ENCODE measurements at places on chromosomes 6 and 20.

DNA sequence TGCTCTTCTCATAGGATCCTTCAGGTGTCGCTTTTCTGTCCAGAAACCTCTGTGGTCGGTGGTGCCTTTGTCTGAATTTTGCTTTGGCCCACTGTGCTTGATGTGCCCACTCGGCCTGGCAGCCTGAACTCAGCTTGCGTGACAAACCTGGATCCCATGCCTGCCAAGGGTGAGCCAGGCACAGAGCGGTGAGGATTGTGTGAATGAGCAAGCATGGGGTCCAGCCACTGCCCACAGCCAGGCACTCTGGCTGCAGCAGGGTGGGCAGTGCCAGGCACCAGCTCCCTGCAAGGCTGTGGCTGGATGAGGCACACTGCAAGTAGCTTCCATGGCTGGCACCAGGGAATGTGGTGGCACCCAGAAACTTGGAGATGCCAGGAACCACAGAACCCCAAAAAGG lies 110.3 kb downstream of the THEMIS start:
- DNase-seq = no peak

DNA sequence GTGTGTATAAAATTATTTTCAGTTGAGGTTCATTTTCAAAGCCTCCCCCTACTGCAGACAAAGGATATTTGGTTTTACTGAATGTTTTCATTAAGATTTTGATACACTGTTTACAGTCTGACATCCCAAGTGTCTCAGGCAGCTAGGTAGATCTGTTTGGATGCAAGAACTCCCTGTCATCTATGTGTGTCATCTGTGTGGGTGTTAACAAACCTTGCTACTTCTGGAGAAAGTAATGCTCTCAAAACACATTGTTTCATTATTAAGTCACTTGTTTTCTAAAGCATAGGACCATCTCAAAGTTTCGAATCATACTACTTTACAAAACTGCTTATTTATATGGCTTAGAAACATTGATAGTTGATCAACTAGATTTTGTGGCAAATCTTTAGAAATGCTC lies 114.5 kb upstream of the TMEM170B start:
- no peak for DNase-seq

DNA sequence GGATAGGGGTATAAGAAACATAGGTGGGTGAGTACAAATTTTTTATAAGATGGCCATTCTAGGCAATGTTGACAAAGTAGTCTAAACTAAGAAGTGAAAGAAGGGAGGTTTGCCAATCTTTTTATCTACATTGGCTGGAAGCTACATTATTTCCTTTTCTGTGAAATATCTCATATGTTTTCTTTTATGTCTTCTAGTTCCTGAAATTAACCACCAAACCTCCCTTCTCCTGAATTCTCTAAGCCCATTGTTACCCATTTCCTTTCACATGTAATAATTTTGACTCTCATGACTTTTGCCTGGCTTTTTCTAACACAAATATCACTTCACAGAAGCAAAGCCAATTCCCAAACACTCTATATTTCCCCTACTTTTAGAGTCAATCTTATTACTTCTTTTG lies 496.2 kb upstream of the JAG1 start:
- DNase-seq = no peak

- no peak for DNase-seq
Observed at GRCh38 chr6:105587349-105588122, 184.7 kb upstream of the PREP start.

DNA sequence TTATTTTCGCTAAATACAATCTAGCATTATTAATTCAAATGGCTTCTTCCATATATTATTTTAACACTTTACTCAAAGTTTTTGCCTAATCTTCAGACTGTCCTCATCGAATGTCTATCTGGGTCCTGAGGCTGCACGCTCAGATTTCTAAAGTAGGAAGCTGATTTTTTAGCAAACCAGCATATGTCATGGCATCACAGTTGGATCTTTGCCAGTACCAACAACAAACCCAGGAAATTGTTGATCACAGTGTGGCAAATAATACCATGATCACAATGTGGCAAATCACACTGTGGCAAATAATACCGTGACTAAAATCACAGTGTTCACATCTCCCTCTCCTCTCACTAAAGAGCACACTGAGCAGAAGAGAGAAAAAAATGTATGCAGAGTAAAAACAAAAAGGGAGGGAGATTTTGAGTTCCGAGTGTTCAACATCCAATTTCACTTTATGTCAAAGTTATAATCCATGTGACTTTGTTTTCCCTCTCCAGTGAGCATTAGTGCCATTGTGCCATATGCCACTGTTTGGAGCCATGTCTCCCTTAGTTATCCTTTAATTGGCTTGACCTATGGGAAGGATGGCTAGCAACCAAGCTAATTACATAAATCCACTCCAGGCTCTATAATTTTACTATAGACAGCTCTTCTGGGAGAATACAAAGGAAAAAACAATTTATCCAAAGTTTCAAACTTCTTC lies 1059.6 kb downstream of the HACE1 start:
- no peak for DNase-seq

- no peak for DNase-seq
Observed at GRCh38 chr6:140236732-140237131, 862.3 kb upstream of the CITED2 start.

DNA sequence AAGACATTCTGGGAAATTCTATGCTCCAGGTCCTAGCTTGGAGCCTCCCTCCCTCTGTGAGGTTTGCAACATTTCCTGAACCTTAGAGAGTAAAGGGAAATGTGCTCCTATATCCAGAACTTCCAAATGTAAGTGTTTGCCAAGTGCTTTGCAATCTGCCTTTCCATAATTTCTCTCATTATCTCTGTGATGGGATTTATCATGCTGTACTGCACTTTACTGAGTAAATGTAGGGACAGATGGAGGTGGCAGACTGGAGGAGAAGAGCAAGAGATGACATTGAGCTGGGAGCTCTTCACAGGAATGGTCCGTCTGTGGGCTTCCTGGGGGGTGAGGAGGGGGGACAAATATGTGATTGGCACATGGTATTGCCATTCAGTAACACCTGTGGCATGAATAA lies 184.3 kb downstream of the SOX4 start:
- DNase-seq = no peak

GRCh38 chr6:23420659-23421350 lies 705.2 kb upstream of the NRSN1 start:
- DNase-seq = no peak

DNA sequence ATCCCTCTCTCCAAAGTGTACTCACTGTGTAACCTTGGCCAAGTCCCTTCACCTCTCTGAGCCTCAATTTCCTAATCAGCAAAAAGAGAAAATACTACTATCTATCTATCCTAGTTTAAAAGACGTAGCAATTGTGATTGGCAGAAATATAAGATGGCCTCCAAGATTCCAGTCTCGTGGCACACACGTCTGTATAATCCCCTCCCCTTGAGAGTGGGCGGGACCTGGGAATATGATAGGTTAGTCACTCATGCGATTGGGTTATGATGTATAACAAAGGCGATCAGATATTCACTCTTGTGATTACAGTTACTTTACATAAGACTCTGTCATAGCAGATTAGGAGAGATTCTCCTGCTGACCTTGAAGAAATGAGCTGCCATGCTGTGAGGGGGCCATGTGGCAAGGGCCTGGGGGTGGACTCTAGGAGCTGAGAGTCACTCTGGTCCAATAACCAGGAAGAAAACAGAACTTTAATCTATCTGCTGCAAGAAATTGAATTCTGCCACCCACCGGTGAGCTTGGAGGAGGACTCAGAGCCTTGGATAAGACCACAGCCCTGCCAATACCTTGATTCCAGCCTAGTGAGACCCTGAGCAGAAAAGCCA lies 6.0 kb downstream of the CPNE5 start:
- DNase-seq = no peak

- DNase-seq = no peak
Observed at GRCh38 chr20:1676650-1677049, 19.1 kb upstream of the SIRPG start.

GRCh38 chr6:402901-403658 lies 11.5 kb downstream of the IRF4 start:
- no peak for DNase-seq

DNA sequence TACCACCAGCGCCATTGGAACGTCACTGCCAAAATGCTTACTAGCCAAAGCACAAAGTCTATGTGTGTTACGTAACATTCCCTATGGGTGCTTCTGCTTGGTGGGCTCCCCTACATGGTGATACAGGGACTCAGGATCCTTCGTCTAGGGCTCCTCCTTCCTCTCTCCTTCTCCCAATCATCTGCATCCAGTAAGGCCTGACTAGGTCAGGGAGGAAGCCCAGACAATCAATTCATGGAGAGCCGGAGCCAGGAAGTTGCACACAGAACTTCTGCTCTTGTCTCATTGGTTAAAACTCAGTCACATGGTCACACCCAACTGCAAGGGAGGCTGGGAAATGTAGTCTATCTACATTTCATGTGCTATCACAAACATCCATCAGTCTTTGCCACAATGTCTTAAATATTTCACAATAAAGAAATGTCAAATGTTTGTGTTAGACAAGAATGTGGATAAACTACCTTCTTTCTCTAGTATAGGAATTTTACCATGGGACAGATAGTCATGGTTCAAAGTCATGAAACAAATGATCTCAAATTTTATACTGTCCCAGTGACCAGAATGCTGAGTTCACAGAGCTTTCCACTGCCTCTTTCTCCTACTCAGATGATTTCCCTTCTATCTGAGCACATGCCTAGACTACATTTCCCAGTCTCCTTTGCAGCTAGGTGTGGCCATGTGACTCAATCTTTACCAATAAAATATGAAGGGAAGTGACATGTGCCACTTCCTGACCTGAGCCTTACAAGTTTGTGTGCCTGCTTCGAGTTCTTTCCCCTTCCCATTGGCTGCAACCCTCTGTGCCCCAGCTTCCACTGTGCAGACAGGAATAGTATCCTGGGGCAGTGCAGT lies 9.3 kb upstream of the KCNK15 start:
- peak; percentile 68 for DNase-seq

- no peak for DNase-seq
Observed at GRCh38 chr6:3388786-3389185, 68.1 kb downstream of the SLC22A23 start.

DNA sequence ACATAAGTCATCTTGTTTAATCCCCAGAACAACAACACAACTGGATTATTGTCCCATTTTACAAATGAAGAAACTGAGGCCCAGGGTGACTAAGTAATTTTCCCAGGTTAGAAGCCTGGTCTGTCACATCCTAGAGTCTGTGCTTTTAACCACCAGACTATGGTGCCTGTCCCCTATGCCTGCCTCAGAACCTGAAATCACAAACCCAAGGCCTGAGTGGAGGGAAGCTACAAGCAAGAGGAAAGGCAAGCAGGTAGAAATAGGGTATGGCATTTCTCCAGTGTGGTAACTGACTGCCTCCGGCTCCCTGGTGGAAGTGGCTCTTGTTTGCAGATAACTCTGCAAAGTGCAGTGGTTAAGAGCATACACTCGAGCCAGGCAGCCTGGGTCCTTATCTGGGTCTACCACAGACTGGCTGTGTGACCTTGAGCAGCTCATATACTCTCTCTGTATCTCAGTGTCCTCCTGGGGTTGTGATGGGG lies 2.5 kb downstream of the TMEM63B start:
- DNase-seq = no peak

GRCh38 chr6:53857318-53858094 lies 62.7 kb downstream of the LRRC1 start:
- no peak for DNase-seq

GRCh38 chr20:63911176-63911575 lies 16.2 kb downstream of the DNAJC5 start:
- DNase-seq = no peak

GRCh38 chr20:47233333-47234188 lies 122.9 kb downstream of the ZMYND8 start:
- DNase-seq = no peak

DNA sequence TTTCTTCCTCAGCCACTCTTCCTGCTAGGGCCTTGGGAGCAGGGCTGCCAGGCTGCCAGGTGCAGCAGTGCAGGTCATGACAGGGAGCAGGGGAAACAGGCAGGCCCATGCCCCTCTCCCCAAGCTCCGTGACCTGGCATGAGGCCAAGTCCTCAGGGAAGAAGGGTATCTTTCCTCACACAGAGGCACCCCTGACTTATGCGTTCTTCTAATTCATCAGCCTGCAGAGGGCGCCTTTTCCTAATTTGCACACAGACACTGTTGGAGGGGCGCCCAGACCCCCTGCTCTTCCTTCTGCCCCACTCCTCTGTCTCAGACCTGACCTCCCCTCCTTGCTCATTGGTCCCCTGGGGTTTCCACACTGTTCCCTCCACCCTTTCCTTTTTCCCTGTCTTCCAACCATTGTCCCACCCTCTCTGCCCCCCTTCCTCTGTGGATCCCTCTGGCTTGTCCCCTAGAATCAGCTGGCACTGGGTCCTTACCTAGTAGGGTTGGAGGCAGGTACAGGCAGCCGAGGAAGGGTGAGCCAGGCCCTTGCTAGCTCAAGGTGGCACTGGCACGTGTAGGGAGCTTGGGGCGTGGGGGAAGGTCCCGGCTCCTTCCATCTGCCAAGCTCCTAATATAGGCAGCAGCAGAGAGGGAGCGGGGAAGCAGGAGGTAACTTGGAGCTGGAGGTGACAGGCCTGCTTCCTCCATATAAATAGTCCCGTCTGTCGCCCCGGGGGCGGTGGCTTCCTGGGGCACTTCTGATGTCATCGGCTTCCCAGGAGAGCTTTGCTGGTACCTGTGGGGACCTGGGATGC lies 154.9 kb upstream of the MLN start:
- DNase-seq = no peak

GRCh38 chr20:50844430-50845100 lies 49.7 kb downstream of the BCAS4 start:
- peak; percentile 18 for DNase-seq

GRCh38 chr6:95959261-95959660 lies 56.5 kb upstream of the FUT9 start:
- no peak for DNase-seq

GRCh38 chr20:17511401-17511800 lies 19.8 kb downstream of the BFSP1 start:
- DNase-seq = no peak

GRCh38 chr6:13560651-13561044 lies 13.8 kb upstream of the SIRT5 start:
- DNase-seq = no peak

- no peak for DNase-seq
Observed at GRCh38 chr6:82073484-82073883, 174.1 kb downstream of the IBTK start.

DNA sequence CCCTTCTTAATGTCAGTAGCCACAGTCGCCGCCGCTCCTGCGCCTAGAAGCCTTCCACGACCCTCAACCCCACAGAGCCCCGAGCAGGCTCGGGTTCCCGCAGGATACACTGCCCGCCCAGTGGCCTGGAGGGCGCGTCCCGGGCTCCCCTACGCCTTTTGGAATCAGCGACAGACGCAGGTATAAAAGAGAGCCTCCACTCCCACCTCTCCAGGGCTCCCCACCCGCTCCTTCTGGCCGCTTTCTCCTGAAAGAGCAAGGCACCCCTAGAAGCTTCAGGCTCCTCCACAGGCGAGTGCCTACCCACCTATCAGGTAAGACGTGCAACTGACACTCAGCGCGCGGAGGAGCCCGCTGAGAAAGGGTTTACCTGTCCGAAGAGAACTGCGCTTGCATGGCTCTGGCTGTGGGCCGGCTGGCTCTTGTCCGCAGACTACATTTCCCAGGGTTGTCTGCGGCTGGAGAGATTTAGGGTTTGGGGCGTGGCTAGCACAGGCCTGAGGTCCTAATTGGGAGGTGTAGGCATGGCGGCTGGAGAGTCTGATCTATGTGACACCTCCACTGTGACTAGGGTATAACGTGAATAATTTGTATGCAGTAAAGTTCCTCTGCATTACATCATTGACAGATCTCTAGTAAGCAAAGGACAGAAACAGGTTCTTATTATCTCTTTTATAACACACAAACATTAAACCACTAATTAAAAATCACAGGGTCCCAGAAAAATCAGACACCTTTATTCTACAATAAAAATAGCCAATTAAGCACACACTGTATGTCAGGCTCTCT lies 13.5 kb upstream of the ZNF391 start:
- peak; percentile 61 for DNase-seq

GRCh38 chr6:5840734-5841390 lies 165.9 kb downstream of the NRN1 start:
- DNase-seq = no peak
